ENCODE measurements at places on chromosomes 2 and 18. TPM values are rescaled to one million over a fixed set of nuclear protein-coding genes. Genes with fewer than 3 reads are reported as not detected.

The ZNF532 gene
- 114 TPM for total RNA-seq

The TMEM178A gene
- total RNA-seq: 2.9 TPM

The TGFA gene
- total RNA-seq: 17.8 TPM

The DYSF gene
- 15.2 TPM for total RNA-seq

The CFAP65 gene
- total RNA-seq: not detected

The SLC14A1 gene
- total RNA-seq: 136 TPM

The CHRNG gene
- not detected for total RNA-seq

The CRYGD gene
- total RNA-seq: not detected

The TMBIM1 gene
- total RNA-seq: 256 TPM

The ECEL1 gene
- 0.39 TPM for total RNA-seq

The DYTN gene
- not detected for total RNA-seq

The SP5 gene
- 2.3 TPM for total RNA-seq

The DCDC2C gene
- total RNA-seq: not detected

The CMPK2 gene
- total RNA-seq: 7.5 TPM

The SLC38A11 gene
- 2.4 TPM for total RNA-seq

The UPP2 gene
- total RNA-seq: not detected

The FAM124B gene
- total RNA-seq: 1.9 TPM

The CABYR gene
- total RNA-seq: 6.7 TPM

The CELF4 gene
- total RNA-seq: not detected

The SCG2 gene
- total RNA-seq: 0.39 TPM

The ZNF407 gene
- total RNA-seq: 27.2 TPM

The DAPL1 gene
- total RNA-seq: 13.0 TPM

The KCNK3 gene
- total RNA-seq: 9.2 TPM

The EMX1 gene
- not detected for total RNA-seq

The KIAA2012 gene
- total RNA-seq: not detected

The STAT4 gene
- total RNA-seq: 5.3 TPM

The ANKRD30B gene
- total RNA-seq: not detected

The CTNNA2 gene
- not detected for total RNA-seq

The FAM161A gene
- 2.7 TPM for total RNA-seq

The TAF4B gene
- total RNA-seq: 7.8 TPM

The TFPI gene
- total RNA-seq: 54.7 TPM

The TXNDC9 gene
- total RNA-seq: 30.2 TPM

The GCG gene
- not detected for total RNA-seq

The IL1RL1 gene
- 18.3 TPM for total RNA-seq

The TEX44 gene
- total RNA-seq: not detected

The PLA2R1 gene
- 19.0 TPM for total RNA-seq

The SSB gene
- 87.6 TPM for total RNA-seq

The KLF11 gene
- total RNA-seq: 18.8 TPM

The DARS1 gene
- 83.6 TPM for total RNA-seq

The BMP10 gene
- not detected for total RNA-seq

The HSBP1L1 gene
- total RNA-seq: 29.5 TPM

The ATP5F1A gene
- 409 TPM for total RNA-seq

The CAPN14 gene
- 0.62 TPM for total RNA-seq

The CSRNP3 gene
- 6.4 TPM for total RNA-seq

The ACADL gene
- 9.0 TPM for total RNA-seq

The C2orf68 gene
- 43.1 TPM for total RNA-seq

The SIX3 gene
- total RNA-seq: not detected

The RNF152 gene
- 52.9 TPM for total RNA-seq

The ALLC gene
- total RNA-seq: not detected

The KATNAL2 gene
- total RNA-seq: 3.5 TPM

The LAMA3 gene
- 28.7 TPM for total RNA-seq

All from ureter (tissue), 1 donor.